ENCODE measurements at places on chromosomes 16 and 17. TPM values are rescaled to one million over a fixed set of nuclear protein-coding genes. Genes with fewer than 3 reads are reported as not detected.

Gene SSTR5
- not detected for total RNA-seq

Gene CENPT
- 15.9 TPM for total RNA-seq

DNA sequence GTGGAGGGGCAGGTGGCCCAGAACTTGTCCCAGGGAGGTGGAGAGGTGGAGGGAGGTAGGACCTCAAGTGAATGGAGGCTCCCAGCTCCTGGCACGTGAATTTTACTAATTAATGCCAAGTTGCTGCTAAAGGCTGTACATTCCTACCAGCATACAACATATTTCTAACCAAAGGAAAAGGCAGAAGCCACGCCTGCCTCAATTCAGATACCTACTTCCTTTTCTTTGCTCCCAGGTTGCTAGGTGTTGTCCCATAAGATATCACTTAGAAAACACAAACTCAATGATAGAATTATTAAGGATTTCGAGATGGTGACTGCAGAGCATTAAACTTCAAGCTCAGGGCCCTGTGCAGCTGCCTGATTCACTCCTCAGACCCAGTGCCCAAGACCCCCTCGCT is 20.5 kb upstream of the SMPD3 start:
- DNase-seq: no peak

DNA sequence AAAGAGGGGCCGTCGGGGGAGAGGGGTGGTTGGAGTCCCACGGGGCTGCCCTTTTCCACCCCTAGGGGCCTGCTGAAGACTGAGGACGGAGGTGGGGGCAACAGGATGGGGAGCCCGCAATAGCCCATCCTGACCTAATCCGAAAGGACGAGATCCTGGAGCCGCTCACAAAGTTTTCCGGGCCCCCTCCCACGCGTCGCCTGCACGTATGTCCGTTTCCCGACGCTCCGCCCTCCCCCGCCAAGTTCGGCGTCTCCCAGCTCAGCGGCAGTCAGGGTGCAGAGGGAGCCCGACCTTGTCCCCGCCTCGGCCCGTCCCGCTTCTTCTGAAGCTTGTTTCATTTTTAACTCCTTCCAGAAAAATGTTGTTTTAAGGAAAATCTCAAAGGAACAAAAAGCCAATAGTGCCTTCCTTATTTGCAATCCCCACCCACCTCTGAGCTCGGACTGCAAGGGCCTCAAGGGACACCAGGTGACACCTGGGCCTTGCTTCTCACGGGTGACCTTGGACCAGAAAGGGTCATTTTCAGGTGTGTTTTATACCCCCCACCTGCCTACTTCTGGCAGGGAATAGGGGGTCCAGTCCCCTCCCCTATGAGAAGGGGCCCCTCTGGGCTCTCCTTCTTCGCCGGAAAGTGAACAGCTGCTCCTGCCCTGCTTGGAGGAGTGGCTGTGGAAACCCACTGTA is 3.4 kb upstream of the ZNF423 start:
- DNase-seq: no peak

DNA sequence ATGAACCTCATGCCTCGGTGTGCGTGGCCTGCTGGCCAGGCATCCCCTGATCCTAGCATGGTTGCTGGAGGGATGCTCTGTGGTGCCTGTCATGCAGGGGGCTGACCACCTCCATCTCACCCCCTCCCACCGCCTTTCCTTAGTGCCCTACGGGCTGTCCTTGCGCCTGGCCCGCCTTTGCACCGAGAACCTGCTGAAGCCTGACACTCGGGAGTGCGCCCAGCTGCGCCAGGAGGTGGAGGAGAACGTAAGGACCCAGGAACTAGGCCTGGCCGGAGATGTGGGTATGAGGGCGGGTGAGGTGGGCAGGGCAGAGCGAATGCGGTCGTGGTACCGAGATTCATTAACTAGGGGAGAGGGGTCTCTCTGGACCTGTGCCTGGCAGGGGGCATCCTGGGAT is 19.0 kb downstream of the ITGB4 start:
- DNase-seq: no peak

Gene ITGAL
- 9.4 TPM for total RNA-seq

Gene KCNH6
- total RNA-seq: 0.09 TPM

- DNase-seq: no peak
Observed at GRCh38 chr17:32870027-32870670, 6.8 kb downstream of the MYO1D start.

Gene ZNF629
- 3.3 TPM for total RNA-seq

Gene MEOX1
- 0.33 TPM for total RNA-seq

GRCh38 chr16:72873044-72873443 is 174.9 kb downstream of the ZFHX3 start:
- no peak for DNase-seq

DNA sequence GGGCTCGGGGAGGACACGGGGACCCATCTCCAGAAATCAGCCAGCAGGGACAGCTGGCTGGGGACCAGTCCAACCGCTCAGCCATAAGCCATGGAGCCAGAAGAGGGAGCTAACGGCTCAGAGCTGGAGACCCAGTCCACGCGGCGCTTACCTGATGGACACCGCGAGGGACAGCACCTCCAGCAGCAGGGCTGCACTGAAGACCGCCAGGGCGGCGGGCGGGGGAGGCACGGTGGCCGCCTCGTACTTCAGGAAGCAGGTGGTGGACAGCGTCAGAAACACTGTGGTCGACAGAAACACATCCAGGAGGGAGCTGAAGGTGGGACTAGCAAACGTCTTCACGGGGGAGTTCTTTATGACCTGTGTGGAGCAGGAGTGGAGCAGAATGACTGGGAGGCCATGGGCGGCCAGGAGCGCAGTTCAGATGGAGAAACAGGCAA is 102.6 kb upstream of the CREBBP start:
- DNase-seq: peak; percentile 60

Gene CCR7
- 0.89 TPM for total RNA-seq

DNA sequence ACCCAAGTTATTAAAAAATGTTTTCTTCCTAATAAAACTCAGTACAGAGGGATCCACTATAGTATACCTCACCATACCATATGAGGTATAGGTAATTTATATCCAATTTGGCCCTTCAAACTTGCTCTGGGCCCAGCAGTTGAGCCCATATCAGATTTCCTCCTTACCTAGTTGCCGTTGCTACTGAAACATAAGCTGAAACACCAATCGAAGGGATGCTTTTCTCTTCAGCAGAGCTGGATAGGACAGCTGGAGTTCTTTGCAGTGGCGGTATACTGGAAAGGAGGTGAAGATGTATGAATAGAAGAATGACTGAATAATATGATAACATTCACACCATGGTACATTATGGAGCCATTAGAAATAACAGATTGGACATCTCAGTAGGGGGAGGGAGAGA is 42.7 kb downstream of the TNRC6C start:
- DNase-seq: no peak

- DNase-seq: no peak
Observed at GRCh38 chr17:82370471-82371332, 863 bp upstream of the UTS2R start.

- no peak for DNase-seq
Observed at GRCh38 chr17:3870871-3871306, 22.0 kb downstream of the CAMKK1 start.

- no peak for DNase-seq
Observed at GRCh38 chr16:81096715-81097208, 567 bp upstream of the GCSH start.

DNA sequence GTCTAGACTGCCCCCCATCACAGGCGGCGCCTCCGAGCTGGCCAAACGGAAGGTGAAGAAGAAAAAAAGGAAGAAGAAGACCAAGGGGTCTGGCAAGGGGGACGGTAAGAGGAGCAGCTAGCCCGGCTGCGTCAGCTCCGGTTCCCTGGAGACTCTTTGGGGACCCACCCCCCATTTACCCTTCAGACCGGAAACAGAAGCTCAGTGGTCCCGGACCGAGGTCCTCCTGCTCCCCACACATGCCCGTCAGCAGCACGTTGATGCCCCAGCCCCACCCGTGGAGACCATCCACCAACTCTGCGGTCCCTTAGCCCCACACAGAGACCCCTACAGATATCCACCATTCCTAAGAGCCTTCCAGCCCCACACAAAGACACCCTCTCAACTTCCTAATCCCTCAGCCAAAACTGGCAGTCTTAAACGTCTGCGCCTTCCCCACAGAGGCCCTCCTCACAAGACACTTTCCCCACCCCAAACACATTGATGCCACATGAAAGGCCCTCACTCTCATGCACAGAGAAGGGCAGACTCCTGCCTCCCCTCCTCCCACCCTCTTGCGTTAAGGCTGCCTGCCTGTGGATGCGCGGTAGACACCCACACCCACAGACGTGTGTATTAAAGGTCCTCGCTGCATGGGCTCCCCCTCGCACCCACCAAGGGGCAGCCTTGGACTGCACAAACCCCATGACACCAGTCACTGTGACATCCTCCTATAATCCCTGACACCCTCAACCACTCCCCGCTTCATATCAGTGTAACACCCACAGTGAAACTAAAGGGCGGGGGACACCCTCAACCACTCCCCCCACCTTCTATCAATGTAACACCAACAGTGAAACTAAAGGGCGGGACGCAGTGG is 58.2 kb upstream of the RPH3AL start:
- peak; percentile 54 for DNase-seq

GRCh38 chr17:35515027-35515426 is 22.5 kb downstream of the SLFN12L start:
- DNase-seq: no peak

Gene EEF2K
- total RNA-seq: 14.3 TPM

DNA sequence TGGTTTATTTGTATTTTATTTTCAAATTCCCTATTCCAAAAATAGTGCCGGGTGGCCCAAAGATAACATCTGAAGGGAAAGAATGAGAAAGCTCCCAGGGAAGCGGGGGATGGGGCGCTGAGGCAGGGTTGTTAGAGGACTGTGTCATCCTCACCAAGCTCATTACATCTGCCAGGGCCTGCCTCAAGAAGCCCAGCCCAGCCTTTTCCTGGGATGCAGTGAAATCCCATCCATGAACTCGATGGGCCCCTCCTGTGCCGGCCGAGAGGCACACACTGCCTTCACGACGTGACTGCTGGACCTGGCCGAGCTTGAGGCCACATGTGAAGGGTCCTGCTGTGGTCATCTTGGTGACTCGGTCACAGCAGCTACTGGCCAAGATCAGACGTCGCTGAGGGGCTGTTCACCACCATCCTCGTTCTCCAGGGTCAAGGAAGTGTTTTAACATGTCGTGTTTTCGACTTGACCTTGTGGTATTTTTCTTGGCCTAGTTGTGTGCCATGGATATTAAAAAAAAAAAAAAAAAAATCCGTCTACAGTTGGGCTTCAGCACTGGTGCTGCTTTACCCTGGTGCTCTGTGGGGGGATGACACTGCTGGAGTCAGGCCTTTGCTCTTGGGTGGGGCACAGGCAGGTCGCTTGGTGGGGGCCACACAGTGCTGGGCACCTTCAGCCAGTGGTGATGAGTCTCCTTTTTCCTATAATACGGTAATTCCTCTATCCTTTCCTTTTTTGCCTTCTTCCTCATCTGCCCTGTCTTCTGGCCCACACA is 4.9 kb downstream of the TIMM22 start:
- DNase-seq: no peak

Gene CYGB
- total RNA-seq: 1.6 TPM

GRCh38 chr16:1613728-1614455 is 1.7 kb downstream of the CRAMP1 start:
- peak; percentile 44 for DNase-seq

DNA sequence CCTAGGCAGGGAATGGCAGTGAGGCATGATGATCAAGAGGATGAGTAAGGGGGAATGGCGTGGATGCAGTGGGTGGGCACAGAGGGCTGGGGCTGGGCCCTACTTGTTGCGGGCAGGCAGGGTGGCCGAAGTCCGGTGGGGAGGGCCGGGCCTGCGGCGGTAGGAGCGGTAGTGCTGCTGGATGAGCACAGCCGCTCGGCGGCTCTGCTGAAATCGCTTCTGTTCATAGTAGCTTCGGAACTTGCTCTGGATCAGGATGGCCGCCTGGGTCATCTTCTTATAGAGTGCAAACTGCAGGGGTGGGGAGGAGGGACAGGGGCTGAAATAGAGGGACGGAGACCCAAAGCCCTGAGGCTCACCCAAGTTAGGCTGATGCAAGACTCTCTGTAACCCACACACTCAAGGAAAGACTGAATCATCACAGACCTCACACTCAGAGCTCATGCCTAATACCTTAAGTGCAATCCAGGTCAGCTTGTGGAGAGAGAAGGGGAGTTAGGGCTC is 1.5 kb upstream of the SPAG7 start:
- no peak for DNase-seq

GRCh38 chr16:26877421-26877820 is 189.3 kb upstream of the C16orf82 start:
- no peak for DNase-seq

Gene CA4
- total RNA-seq: 0.14 TPM

GRCh38 chr17:39196241-39196807 is 1.1 kb downstream of the CACNB1 start:
- DNase-seq: no peak

Gene TBC1D3C
- not detected for total RNA-seq

DNA sequence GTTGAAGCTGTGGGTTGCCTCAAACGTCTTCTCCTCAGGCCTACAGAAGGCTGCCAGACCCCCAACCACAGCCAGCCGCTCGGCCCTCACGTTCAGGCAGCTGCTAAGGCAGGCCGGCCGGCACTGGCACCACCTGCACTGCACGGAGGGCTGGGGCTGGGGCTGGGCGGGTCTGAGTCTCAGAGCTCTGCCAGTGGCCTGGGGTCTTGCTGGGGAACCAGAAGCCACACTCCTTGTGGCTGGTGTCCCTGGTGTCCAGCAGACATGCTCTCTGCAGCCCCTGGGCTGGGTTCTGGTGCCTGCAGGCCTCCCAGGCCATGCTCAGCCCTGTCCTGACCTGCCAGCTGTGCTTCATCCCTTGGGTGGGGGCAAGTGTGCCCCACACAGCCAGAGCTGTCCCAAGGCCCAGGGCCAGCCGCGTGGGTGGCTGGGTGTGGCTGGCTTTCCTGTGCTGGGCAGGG is 42.0 kb downstream of the BAHCC1 start:
- no peak for DNase-seq

GRCh38 chr16:48308535-48308934 is 61.2 kb upstream of the ABCC11 start:
- no peak for DNase-seq

DNA sequence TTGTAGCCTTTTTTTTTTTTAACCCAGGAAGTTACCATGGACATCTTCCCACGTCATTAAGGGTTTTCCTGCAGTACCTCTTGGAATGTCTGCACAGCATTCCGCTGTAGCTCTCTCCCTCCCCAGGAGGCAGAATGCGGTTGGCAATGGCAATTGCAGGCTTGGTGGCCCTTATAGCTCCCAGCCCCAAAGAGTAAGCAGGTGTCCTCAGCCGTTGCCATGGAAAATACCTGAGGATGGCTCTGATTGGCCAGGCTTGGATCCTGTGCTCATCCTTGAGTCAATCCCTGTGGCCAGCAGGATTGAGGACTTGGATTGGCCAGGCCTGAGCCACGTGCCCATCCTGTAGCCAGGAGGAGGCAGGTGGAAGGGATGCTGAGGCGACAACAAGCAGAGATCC is 15.5 kb upstream of the TIMP2 start:
- DNase-seq: no peak
